Calu3 (cell line): ENCODE measurements at places on chromosomes 2 and 18.

- H3K4me1 ChIP-seq: peaks cover 13% of the 10 kb centered on the region
- no peaks in the 10 kb centered on the region for H3K27me3 ChIP-seq
- no peak overlapping the region for H3K27ac ChIP-seq
Observed at GRCh38 chr2:98802344-98802743, 71.4 kb upstream of the MGAT4A start.

- peaks cover 4% of the 10 kb centered on the region for H3K36me3 ChIP-seq
- peaks cover 7% of the 10 kb centered on the region for H3K4me1 ChIP-seq
- H3K27me3 ChIP-seq: no peaks in the 10 kb centered on the region
- H3K4me3 ChIP-seq: no peak overlapping the region
Observed at GRCh38 chr2:45233301-45233700, 224.0 kb upstream of the SIX2 start.

- no peaks in the 10 kb centered on the region for H3K36me3 ChIP-seq
- no peaks in the 10 kb centered on the region for H3K4me1 ChIP-seq
Observed at GRCh38 chr2:124267794-124268193, 242.7 kb downstream of the CNTNAP5 start.

- no peaks in the 10 kb centered on the region for H3K27me3 ChIP-seq
- H3K27ac ChIP-seq: no peak overlapping the region
- H3K4me1 ChIP-seq: peaks cover 8% of the 10 kb centered on the region
Observed at GRCh38 chr2:171225302-171225980, 64.7 kb upstream of the TLK1 start.

DNA sequence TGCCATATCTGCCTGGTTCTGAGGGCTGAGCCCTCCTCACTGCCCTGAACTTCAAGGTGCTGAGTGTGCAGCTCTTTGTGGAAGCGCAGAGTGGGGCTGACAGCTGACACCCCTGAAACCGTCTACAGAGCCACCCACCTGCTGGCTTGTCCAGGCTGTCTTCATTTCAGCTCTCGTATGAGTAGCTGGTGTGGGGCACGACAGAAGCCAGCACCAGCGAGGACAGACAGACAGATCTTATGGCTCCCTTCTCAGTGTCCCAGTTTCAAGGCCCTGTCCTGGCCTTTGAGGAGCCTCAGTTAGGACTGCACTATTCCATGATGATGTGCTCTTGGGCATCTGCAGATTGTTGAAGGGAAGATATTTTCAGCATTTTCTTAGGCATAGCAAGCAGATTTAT lies 287.1 kb downstream of the SLC4A3 start:
- H3K27ac ChIP-seq: no peak overlapping the region
- peaks cover 9% of the 10 kb centered on the region for H3K27me3 ChIP-seq
- DNase-seq: no peak
- no peaks in the 10 kb centered on the region for H3K4me1 ChIP-seq
- H3K36me3 ChIP-seq: no peaks in the 10 kb centered on the region

- no peaks in the 10 kb centered on the region for H3K4me1 ChIP-seq
- H3K27ac ChIP-seq: no peak overlapping the region
- peaks cover 27% of the 10 kb centered on the region for H3K36me3 ChIP-seq
- no peak overlapping the region for H3K4me3 ChIP-seq
Observed at GRCh38 chr2:110667071-110667470, 10.8 kb downstream of the BUB1 start.

DNA sequence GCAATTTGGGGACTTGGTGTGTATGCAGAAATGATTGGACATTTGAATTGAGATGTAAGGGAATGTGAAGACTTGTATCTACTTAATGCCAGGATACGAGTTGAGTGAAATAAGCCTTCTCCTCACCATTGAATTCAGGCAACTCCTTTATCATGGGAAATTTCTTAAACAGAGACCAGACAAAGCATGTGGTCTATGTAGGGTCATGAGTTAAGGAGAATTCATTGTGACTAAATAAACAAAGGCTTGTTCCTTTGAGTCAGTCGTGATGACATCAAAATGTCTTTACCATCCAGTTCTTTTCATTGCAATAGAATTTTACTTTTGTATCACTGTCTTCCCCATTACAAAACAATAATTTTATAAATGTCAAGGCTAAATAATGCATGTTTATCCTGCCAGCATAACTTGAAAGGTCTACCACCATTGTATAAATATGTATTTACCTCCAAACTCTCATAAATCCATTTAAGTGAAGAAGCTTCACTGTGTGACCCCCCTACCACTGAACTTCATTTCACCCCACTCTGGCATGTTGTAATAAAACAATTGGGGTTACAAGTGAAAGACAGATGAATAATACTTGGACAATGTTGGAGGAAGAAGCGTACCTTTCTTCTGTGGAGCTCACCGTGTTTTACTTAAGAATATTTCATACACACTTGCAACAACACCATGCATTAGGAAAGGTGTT lies 149.4 kb downstream of the EPHA4 start:
- H3K4me3 ChIP-seq: no peak overlapping the region
- H3K36me3 ChIP-seq: no peaks in the 10 kb centered on the region
- DNase-seq: no peak

GRCh38 chr2:122145856-122146255 lies 390.4 kb downstream of the TSN start:
- DNase-seq: no peak
- peaks cover 30% of the 10 kb centered on the region for H3K27me3 ChIP-seq
- H3K36me3 ChIP-seq: no peaks in the 10 kb centered on the region
- no peak overlapping the region for H3K27ac ChIP-seq
- no peak overlapping the region for H3K4me3 ChIP-seq
- no peaks in the 10 kb centered on the region for H3K4me1 ChIP-seq
